ENCODE measurements at places on chromosomes 1 and 21. TPM values are rescaled to one million over a fixed set of nuclear protein-coding genes. Genes with fewer than 3 reads are reported as not detected.
A peak's percentile ranks its signal among the peaks of the same experiment; 100 is the strongest.

DNA sequence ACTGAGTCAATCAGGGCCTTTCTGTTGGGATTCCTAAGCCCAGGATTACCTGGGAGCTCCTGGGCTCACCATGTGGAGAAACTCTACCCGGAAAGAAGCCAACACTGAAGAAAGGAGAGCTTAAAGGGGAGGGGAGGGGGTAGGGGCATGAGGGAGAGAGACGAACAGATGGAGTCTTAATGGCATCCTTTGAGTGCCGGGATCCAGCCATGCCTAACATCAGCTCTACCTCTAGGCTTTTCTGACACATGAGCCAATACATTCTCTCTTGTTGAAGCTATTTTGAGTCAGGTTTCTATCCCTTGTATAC, 75.0 kb downstream of the NPHP4 start:
- no peak for DNase-seq

DNA sequence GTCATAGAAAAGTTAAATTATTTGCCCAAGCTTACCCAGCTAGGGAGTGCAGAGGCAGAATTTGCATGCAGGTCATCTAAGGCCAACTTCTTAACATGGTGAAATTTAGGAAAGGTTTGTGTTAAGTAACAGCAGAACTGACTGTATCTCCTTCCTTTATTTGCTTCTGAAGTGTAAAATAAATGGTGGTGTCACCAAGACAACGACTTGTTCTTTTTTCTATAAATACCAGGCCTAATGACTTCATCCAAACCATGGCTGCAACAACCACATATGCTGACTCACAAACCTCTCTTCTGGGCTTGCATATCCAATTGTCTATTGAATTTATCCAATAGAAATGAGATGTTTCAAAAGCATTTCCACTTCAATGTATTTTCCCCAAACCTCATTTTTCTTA, 19.1 kb downstream of the COL24A1 start:
- DNase-seq: no peak

- peak; percentile 59 for DNase-seq
Observed at GRCh38 chr21:17775431-17776126, 43.6 kb downstream of the C21orf91 start.

ELOA gene
- total RNA-seq: 39.7 TPM

GRCh38 chr1:63630666-63631065, 37.5 kb downstream of the PGM1 start:
- DNase-seq: no peak

DNA sequence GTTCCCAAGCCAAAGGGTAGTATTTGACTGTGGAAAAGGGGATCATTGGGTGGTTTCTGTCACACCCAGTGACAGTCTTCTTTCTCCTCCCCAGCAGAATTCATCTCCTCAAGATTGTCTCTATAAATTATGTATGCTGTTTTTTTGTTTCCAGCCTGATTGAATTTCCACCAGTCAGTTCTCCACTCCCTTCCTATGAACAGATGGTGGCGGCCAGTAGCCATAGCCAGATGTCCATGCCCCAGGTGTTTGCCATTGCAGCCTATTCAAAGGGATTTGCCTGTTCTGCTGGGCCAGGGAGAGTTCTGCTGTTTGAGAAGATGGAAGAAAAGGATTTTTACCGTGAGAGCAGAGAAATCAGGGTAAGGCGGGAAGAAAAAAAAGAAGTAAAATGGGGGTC, 12.9 kb downstream of the CFAP57 start:
- no peak for DNase-seq

DNA sequence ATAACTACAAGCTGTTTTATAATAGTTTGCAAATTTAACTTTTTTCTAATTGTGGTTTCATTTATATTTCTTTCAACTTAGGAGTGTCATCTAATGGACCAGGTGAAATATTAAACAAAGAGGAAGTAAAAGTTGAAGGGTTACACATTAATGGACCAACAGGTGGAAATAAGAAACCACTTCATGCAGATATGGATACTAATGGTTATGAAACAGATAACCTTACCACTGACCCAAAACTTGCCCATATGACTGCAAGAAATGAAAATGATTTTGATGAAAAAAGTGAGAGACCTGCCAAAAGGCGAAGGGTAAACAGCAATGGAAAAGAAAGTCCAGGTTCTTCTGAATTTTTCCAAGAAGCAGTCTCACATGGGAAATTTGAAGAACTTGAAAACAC, 59.7 kb downstream of the MIER1 start:
- DNase-seq: no peak

DNA sequence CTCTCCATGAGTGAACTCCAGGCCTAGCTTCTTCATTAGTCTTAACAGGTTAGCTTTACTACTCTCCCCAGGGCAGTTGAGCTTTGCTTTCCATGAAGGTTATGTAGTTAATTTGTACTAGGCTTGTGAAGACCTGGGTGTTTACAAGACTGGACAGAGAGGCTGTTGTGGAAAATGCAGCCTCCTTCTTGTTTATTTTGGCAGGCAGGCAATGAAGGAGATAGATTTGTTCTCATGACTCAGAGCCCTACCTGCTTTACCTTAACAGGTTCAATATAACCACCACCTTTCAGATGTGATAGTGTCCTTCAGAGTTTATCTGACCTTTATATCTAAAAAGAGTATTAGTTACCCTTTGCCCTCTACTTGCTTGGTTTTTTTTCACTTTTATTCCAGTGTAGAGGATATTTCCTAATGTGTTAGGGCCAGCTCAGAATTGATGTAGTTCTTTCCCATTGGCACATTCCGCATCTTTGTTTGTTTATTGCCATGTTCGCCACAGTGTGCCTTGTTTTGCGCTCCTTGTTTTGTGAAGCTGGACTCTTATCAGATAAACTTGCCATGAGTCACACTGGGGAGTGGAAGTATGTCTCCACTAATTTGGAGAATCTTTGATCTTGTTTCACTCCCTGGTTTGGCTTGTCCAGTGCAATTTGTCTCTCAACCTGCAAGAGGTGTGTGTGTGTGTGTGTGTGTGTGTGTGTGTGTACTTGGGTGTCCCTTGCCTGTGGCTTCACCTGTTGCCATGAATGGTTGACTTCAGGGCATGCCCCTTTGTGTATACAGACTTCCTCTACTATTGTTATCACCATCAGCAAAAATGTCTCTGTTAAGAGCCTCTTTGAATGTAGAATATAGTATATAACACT, 87.4 kb upstream of the MACF1 start:
- no peak for DNase-seq

F3 gene
- 0.23 TPM for total RNA-seq

TAF13 gene
- total RNA-seq: 32.9 TPM

- no peak for DNase-seq
Observed at GRCh38 chr1:234620272-234621126, 10.5 kb upstream of the IRF2BP2 start.

ZNF683 gene
- not detected for total RNA-seq

MTARC2 gene
- not detected for total RNA-seq

LRRC38 gene
- total RNA-seq: not detected

DNA sequence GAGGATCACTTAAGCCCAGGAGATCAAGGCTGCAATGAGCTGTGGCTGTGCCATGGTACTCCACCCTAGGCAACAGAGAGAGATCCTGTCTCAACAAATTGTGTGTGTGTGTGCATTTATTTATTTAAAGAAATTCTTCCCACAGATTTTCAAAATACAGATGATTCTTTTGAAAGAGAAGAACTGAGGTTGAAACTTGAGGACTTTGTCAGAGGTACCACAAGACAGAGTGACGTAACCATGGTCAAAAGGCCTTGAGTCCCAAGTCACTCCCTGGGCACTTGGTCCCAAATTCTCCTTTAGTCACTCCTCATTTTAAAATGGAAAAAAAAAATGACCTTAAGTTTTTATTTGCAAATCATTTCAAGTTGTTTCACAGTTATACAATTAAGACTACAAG, 57.4 kb downstream of the TIAM1 start:
- DNase-seq: no peak

DNA sequence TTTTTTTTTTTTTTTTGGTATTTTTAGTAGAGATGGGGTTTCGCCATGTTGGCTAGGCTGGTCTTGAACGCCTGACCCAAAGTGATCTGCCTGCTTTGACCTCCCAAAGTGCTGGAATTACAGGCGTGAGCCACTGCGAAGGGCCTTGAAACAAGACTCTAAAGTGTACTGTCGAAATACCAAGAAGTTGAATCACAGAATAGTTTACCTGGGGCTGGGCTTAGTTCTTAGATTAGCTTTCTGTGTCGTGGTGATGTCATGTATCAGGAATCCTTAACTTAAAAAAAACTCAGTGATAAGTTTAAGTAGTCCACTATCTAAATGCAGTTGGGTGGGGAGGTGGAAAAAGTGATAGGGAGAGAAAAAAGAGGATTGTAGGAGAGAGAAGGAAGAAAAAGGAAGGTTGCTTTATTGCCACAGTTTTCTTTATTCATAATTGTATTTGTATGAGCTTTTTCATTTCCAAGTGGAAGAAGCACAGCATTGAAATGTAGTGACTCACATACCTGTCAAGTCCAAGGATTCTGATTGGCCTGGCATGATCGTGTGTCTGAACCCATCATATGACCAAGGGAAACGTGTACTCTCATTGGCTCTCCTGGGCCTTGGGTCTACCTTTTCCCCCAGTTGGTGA, 13.4 kb downstream of the ITSN1 start:
- no peak for DNase-seq

GRCh38 chr21:37848721-37849490, 67.4 kb downstream of the KCNJ6 start:
- DNase-seq: no peak

VANGL1 gene
- total RNA-seq: 3.7 TPM

DNA sequence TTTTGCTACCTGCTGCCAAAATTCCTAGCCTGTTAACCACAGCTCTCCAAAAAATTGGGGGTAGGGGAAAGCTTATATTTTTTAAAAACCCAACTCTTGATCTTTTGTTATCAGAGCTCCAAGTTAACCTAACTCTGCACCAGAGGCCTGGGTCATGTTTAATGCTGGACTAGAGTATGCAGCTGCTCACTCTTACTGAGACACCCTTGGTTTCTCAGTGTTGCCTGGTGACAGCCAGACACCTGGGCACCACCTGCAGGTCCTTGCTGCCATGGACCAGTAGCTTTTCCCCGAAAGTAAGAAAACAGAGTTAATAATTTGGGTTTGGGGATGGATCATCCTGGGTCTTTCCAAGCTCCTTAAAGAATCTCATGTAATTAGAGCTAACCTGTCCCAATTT, 30.1 kb downstream of the KCNJ6 start:
- DNase-seq: no peak

- DNase-seq: no peak
Observed at GRCh38 chr1:75985827-75986226, 53.6 kb upstream of the ASB17 start.

C1orf185 gene
- total RNA-seq: not detected

DNA sequence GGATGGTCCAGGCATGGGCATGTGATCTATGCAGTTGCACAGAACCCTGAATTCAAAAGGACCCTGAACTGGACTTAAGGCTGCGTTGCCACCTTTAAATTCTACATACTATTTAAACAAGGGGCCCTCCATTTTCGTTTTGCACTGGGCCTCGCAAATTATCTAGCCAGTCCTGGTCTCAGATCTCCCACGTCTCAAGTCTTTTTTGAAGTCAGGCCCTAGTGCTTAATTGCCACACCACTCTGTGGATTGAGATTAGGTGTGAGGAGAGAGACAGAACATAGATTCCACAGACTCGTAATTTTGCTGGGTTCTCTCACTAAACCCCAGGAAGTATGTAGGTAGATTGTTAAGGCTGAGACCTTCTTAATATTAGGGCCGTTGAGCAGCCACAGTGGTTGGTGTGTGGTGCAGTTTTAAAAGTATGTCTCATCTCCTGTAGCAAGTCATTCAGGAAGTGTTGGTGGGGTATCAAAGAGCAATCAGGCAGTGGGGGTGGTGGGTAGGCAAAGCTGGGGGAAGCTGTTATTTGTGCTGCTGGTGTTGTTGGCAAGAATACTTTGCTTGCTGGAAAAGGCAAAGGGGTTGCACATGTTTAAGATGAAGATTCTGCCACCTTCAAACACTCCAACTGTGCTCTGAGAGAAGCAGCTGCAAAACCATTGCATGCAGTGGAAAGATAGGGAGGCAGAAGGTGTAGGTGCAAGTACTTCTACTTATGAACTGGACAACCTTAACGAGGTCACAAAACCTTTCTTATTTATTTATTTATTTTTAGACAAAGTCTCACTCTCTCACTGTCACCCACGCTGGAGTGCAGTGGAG, 11.2 kb downstream of the CD84 start:
- DNase-seq: peak; percentile 49

GRCh38 chr21:45858180-45858579, 123.4 kb upstream of the COL6A1 start:
- DNase-seq: no peak

TAS1R2 gene
- total RNA-seq: not detected

RPS27 gene
- total RNA-seq: 4,265 TPM

GRCh38 chr1:19644681-19645410, 735 bp downstream of the NBL1 start:
- no peak for DNase-seq

- DNase-seq: no peak
Observed at GRCh38 chr1:30058970-30059369, 664.4 kb downstream of the MATN1 start.

DNA sequence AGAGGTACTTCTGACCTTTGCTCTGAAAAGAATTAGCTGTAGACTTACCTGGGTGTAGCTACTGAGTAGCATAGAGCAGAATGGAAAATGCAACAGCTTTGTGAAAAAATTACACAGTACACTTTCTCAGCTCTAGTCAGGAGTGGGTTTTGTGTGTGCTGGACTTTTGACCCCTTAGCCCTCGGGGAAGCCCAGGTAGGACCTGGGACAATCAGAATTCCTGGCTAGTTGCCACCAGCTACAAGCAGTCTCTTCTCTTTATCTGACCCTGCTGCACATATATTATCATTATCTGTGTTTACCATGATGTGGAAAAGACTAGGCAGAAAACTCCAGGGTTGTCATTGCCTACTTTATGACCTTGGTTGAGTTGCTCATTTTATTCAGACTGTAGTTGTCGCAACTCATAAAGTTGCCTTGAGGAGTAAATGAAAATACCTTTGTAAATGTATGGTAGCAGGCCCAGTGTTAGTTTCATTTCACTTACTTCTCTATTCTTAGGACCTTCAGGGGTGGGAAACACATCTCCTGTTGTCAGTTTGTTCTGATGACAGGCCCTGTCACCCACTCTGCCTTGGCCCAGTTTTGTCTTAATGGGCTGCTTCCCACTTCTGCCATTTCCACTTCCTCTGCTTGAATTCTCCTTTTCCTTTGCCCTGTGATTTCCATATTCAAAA, 5.4 kb downstream of the NEK7 start:
- DNase-seq: no peak

DNA sequence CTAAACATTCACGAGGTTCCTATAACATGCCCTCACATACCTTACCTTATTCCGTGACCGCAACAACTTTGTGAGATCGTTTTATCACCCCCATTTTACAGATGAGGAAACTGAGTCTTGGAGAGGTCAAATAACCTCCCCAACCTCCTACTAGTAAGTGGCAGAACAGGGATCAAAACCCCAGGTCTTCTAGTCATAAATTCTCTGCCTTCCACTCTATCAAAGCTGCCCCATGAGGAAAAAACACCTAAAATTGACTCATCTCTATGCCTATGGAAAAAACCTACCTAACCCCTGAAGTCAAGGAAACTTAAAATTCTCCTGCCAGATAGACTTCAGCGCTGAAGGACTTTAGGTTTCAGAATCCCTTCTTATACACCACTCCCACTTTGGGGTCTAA, 69.5 kb upstream of the ERRFI1 start:
- DNase-seq: no peak

GRCh38 chr21:28538987-28539622, 453.6 kb downstream of the LTN1 start:
- DNase-seq: no peak

HFM1 gene
- total RNA-seq: not detected

ALX3 gene
- total RNA-seq: not detected

FTCD gene
- not detected for total RNA-seq
